ENCODE measurements at places on chromosomes 1 and 21.

GRCh38 chr1:236389253-236389652, 4.8 kb upstream of the EDARADD start:
- DNase-seq, result no peak

DNA sequence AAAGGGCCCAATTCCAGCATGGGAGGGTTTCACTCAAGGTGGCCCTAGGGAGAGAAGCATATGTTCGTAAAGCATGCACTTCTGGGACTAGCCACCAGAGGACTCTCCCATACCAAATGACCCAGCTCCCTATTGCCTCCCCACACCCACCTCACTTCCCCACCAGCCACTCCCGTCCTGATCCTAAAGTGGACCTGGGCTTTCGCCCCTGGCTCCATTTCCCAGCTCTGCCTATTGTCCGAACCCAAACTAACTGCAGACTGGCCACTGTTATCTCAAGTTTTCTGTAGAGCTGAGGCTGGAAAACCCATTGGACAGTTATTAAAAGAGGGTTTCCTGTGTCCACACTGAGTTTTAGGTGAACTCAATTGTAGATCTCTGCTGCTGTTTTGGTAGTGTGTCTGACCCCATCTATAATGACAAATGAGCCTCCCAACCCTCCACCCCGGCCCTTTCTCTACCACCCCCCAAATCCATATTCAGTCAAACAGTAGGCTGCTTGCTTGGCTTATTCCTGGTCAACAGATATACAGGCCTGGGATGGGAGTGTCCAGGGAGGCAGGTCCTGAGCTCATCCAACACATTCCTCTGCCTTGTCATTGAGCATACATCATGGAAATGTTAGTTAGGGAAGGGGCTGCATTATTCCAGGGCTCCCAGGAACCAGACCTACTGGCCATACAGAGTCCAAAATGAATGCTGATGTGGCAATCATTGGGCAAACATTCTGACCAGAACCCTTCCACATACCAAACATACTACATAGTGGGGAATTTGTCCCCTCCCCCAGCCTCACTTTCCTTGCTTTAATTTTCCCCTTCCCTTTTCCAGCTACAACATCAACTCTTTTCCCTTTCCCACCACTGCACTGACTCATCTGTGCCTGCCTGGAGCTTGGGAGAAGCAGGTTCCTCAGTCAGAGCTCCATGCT, 59.2 kb downstream of the ABCA4 start:
- no peak for DNase-seq

DNA sequence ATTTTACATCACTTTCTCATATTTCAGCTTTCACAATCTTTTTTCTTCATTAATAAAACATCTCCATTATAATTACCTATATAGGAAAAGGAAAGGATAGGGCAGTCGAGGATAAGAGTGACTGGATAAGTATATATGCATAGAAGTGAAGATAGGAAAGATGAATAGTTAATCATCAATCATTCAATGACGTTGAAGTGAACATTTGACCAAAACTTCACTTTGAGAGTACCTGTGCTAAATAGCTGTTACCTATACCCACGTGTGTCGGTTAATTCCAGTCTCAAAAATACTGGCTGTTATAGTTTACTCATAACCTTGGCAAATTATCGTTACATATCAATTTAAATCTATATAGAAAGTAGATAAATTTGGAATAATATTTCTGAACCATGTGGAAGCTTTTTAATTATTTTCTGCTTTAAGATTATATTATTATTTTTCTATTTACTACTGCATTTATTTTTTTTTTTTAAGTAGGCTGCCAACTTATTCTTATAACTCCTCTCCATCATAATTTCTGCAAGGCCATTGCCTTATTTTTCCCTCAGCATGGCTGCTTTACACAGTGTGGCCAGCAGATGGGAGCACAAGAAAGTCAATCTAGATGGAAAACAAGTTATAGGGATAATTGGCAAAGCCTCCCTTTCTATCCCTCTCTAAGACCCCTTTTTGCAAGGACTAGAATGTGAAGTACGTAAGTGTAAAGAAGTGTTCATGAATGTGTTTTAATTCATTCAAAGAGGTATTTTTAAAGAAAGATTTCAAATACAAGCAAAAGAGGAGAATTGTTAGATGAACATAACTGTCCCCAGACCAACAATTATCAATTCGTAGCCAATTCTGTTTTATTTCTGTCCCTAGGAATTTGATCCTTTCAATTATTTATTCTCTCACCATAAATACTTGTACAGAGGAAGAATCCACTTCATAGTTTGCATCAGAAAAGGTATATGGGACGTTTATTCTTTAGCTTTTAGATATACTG, 290.4 kb downstream of the KCNT2 start:
- no peak for DNase-seq

- DNase-seq, result no peak
Measured at GRCh38 chr1:238177351-238177750, 286.6 kb upstream of the ZP4 start.

DNA sequence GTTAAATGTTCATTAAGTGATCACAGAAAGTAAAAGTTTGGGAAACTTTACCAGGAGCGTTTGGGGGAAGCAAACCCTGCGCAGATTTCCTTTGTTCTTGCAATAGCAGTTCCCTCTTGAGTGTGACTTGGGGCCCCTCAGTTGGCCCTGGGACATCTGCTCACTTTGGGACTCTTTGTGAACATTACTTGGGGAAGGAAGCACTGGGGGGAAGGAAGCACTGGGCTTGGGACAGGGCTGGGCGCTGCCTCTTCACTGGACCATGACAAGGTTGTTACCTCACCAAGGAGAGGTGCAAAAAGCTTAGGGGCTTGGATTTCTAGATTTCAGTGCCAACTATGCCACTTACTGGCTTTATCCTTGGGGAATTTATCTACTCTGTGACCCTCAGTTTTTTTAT, 63.5 kb downstream of the ETS2 start:
- no peak for DNase-seq

- no peak for DNase-seq
Measured at GRCh38 chr21:34078915-34079314, 5.5 kb downstream of the MRPS6 start.

Measured in stimulated activated CD4-positive, alpha-beta T cell treated with anti-CD3 and anti-CD28 coated beads, TNF-alpha, amount 100 ng/mL, for 1 hour (primary cell).